ENCODE measurements at places on chromosomes 7 and 10. TPM values are rescaled to one million over a fixed set of nuclear protein-coding genes. Genes with fewer than 3 reads are reported as not detected.

Gene GBX1
- total RNA-seq, result not detected

Gene VWDE
- under 0.01 TPM for total RNA-seq

Gene WEE2
- total RNA-seq, result not detected

DNA sequence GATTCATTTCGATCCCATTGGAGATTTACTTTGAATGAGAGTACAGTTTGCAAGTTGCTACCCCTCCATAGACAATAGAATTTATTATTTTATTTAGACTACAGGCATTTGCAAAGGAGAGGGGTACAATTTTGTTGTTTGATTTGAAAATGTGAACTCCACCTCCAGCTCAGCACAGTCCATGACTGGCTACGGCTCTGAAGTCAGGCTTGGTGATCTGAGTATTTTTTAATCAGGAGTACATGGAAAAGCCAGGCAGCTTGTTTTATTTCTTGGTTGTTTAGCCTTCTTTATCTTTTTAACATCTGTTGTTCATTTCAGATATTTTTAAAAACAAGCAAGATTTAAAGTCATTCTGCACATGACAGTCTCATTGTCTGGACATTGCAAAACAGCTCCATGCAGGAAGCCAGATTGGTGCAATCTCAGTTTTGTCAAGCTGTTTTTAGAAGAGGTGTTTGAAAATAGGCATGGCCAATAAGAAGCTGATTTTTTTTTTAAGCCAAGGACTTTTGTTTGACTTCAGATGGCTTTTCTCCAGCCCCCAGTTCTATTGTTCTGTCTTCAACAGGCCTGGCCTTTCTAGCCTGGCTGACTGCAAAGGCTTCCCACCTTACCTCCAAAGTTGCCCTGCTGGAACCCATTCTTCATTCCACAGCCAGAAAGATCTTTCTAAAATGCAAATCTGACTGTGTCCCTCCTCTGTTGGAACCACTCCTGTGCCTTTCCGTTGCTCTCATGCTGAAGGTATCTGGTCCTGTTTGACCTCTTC lies 12.2 kb downstream of the PLXDC2 start:
- peak; percentile 48 for DNase-seq

GRCh38 chr10:90318659-90319058 lies 539.2 kb downstream of the HTR7 start:
- DNase-seq, result no peak

DNA sequence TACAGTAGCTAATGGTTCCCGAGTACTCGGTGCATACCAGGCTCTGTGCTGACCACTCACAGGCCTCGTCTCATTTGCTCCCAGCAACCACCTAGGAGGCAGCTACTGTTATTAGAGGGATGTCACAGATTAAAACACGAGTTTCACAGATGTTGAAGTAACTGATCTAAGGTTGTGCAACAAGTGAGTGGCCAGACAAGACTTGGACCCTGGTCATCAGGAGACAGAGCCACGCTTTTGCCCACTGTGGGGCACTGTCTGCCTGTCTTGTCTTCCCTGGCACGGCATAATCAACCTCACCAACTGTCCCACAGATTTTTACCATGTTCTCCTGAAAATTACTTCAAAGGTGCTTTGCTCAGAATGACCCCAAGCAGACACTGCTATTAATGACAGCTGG lies 111.6 kb upstream of the HABP2 start:
- DNase-seq, result no peak

GRCh38 chr7:77209479-77210139 lies 10.0 kb upstream of the FGL2 start:
- DNase-seq, result no peak

All from fibroblast of lung (primary cell).